ENCODE measurements at places on chromosomes 4 and X. TPM values are rescaled to one million over a fixed set of nuclear protein-coding genes. Genes with fewer than 3 reads are reported as not detected.

The DNASE1L1 gene
- total RNA-seq: 29.0 TPM

DNA sequence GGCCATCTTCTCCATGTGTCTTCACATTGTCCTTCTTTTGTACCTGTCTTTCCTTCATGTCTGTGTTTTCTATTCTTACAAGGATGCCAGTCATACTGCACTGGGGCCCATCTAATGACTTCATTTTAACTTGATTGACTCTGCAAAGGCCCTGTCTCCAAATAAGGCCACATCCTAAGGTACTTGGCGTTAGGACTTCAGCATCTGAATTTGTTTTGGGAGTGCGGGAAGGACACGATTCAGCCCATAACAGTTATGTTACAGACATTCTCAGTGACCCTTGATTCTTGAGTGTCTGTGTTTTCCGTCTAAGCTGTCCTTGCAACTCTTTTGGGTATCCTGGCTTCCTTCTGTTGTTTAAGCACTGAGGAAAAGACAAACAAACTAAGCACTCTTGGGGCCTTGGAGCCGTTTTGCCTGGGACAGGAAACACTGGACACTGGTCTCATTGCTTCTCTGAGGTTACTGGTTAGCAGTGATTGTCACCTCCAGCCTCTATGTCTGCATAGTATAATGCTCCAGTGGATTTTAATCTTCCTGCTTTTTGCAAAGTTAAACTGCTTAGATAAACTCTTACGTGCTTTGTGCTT lies 80.7 kb downstream of the SNX25 start:
- no peak for DNase-seq

DNA sequence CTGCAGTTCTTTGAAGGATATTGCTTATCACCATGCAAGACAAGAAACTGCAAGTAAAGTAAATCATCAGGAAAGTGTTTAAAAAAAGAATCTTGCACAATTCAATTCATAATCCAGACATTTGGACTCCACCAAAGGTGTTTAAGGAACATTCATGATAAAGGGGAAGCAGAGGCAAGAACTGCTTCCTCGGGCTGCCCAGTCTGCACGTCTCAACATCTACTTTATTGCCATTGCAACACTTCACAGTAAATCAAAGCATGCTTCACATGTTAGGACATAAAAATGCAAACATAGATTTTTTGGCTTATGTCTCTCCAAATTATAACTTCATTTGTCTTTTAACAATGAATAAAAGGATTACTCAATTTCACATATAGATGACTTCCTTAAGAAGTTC lies 42.5 kb downstream of the MID1 start:
- DNase-seq: no peak

The CXorf49 gene
- not detected for total RNA-seq

DNA sequence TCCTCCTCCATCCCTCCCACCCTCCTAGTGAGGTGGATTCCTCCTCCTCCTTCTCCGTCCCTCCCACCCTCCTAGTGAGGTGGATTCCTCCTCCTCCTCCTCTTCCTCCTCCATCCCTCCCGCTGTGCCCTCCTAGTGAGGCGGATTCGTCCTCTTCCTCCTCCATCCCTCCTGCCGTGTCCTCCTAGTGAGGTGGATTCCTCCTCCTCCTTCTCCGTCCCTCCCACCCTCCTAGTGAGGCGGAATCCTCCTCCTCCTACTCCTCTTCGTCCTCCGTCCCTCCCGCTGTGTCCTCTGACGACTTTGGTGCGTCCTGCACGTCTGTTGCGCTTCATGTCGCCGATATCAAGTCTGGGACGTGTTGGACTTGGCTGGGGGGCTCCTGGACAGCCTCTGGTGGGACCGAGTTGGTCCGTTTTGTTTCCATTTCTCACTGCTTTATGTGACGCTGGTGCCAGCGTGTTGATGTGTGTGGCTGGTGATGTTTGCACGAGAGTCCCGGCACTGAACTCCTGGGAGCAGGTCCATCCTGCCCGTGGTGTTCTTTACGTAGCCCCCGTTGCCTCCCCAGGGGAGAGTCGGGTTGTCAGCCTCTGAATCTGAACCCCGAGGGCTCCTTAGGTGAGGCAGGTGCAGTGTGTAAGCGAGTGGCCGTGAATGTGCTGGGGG lies 5.4 kb downstream of the AKAP17A start:
- no peak for DNase-seq

DNA sequence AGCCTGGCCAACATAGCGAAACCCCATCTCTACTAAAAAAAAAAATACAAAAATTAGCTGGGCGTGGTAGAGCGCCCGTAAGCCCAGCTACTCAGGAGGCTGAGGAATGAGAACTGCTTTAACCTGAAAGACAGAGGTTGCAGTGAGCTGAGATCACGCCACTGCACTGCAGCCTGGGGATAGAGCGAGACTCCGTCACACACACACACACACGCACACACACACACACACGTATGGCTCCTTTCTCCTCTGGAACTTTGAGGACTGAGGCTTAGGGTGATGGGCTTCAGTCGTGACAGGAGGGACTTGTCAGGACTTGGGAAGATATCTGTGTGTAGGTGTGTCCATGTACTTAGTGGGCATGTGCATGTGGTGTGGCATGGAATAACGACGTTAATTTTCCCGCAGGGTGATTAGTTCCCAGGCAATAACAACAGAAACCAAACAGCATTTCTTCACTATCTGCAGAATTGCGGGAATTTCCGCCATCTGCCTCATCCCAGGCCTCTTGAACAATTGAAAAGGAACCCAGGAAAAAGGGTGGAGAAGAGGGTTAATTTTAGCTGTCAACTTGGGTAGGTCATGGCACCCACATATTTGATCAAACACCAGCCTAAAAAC lies 47.7 kb downstream of the RWDD4 start:
- DNase-seq: no peak

DNA sequence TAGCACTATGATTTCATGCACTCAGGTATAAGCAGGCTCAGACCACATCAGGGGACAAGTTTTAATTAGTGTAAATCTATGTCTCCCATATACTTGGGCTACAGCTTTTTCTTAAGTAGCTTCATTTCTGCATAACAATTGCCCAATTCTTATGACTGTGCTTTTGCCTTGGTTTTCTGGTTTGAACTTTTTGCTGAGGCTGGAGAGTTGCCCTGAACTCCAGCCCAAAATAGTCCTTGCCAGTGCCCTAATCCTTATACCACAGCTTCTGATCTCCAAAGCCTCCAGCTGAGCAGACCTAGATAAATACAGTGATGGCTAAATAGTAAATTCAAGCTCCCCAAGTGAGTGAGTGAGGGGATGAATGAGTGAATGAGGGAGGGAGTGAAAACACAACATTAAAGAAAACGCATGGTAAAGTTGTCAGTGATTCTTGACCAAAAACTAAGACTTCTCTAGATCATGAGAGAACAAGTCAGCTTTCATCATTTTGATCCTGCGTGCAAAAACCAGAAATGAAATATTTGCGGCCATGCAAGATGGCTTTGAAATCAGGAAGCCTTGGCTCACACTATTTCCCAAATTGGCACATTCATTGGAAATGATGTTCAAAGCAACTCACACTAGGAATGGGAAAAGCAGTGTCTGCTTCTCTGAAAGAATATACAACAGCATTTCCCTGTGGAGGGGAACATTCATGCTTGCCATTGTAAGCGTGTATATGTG lies 437.1 kb upstream of the CTSO start:
- no peak for DNase-seq

- DNase-seq: no peak
Observed at GRCh38 chrX:39601231-39602177, 496.3 kb downstream of the BCOR start.

DNA sequence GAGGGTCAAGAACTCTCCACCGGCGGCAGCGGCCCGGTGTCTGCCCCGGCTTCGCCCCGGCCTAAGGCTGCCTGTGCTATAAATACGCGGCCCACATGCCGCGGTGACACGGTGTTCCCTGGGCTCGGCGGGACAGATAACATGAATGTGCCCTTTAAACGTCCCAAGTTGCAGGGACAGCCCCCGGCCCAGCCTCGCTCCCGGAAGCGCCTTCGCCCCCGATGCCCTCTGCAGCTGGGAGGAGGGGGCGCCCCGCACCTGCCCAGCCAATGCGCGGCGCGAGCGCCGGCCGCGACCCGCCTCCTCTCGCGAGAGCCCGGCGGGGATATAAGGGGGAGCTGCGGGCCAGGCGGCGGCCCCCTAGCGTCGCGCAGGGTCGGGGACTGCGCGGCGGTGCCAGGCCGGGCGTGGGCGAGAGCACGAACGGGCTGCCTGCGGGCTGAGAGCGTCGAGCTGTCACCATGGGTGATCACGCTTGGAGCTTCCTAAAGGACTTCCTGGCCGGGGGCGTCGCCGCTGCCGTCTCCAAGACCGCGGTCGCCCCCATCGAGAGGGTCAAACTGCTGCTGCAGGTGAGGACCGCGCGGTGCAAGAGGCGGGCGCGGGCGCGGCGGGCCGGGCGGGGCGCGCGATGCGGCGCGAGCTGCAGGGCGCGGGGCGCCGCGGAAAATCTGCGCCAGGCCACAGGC lies at the start of gene SLC25A4:
SLC25A4 (plus strand) TSS at position 355 of the 689 bp plus-strand sequence; CDS start at position 462, 107 bp downstream.
- peak; percentile 91 for DNase-seq

DNA sequence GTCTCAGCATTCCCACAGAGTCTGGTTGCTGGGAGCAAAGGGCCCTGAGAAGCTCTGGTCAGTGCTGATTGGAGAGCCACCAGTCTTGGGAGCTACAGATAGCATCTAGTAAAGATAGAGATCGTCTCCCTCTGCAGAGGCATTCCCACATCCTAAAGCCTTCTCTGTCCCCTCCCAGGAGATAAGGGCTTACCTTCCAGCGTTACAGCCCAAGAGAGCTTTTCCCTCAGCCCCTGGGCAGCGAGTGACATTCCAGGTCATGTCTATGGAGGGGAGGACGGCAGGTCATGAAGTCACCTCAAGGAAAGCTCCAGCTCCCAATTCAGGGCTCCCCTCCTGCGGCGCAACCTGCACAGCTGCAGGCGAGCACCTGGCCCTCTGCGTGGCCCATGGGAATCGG lies 29.9 kb downstream of the CLDN34 start:
- DNase-seq: no peak

GRCh38 chr4:113394730-113395530 lies 345.5 kb downstream of the ANK2 start:
- no peak for DNase-seq

- no peak for DNase-seq
Observed at GRCh38 chr4:81664079-81664478, 192.4 kb upstream of the RASGEF1B start.

GRCh38 chr4:77992581-77992980 lies 64.5 kb upstream of the FRAS1 start:
- DNase-seq: no peak

GRCh38 chrX:5490786-5491563 lies 737.7 kb downstream of the NLGN4X start:
- no peak for DNase-seq

DNA sequence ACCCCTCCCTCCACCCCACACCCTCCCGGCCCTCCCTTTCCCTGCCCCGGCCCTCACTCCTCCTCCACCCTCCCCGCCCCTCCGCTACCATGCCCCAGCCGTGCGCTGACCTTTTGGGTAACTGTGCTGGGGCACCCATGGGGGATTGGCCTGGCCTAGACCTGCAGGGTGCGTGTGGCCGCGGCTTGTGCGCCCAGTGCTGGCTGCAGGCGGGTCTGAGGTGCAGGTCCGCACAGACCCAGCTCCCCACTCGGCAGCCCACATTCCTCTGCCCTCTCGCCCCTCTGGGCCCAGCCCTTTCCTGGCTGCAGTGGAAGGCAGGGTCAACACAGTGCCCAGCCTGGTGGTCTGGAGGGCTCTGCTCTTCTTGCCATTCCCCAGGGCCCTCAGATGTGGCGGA lies 24.7 kb downstream of the FGFRL1 start:
- no peak for DNase-seq

DNA sequence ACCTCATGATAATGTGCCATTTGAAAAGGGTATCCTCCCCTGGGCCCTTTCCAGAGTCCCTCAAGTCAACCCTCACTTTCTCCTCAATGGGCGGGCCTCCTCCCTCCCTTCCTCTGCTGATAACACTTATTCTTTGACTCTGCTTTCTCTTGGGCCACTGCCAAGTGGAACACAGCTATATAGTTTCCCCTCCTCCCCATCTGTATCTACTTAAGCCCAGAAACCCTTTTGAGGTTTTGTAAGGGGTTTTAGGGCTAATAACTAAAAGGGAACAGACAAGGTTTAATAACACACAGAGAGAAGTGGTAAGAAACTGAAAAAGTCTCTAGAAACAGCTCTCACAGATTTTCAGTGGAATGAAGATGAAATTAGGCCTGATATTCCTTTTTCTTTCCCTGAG lies 116.7 kb downstream of the GPC3 start:
- DNase-seq: no peak

GRCh38 chr4:10091531-10092181 lies 24.9 kb downstream of the WDR1 start:
- peak; percentile 44 for DNase-seq

The CT45A3 gene
- total RNA-seq: not detected

DNA sequence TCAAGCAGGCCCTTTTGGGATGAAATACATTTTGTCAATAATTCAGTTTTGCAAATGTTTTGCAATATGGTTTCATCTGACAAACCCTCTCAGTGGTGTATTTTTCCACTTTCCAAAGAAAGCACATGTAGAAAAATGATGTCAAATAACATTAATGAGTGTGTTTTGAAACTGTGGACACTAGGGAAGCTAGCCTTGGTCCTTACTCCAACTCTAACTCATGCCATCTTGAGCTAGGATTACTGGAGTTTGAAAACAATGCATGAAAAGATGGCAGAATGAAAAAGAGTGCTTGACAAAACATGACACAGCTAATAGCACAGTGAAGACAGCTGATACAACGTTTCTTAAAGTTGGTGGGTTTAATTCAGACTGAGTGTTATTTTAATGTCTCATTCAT lies 41.4 kb downstream of the HAND2 start:
- DNase-seq: no peak

The GPRASP2 gene
- 10.7 TPM for total RNA-seq

- no peak for DNase-seq
Observed at GRCh38 chr4:26779674-26780073, 81.0 kb upstream of the STIM2 start.

DNA sequence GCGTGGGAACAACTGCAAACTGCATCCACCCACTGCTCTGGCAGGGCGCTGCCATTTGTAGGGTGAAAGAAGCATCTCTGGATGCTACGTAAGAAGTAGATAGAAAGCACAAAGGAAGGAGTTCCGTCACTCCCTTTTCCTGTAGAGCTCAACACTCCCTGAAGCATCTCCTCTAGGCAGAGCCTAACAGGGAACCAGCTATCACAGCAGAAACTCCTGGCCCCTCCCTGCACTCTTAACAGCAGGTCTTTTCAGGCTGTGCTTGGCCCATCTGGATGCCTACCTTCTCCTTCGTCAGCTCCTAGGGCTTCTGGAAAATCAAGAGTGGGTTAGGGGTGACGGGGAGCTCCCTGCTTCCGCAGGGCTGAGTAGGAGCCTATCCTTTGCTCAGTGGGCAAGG lies 112.9 kb upstream of the TLL1 start:
- no peak for DNase-seq

DNA sequence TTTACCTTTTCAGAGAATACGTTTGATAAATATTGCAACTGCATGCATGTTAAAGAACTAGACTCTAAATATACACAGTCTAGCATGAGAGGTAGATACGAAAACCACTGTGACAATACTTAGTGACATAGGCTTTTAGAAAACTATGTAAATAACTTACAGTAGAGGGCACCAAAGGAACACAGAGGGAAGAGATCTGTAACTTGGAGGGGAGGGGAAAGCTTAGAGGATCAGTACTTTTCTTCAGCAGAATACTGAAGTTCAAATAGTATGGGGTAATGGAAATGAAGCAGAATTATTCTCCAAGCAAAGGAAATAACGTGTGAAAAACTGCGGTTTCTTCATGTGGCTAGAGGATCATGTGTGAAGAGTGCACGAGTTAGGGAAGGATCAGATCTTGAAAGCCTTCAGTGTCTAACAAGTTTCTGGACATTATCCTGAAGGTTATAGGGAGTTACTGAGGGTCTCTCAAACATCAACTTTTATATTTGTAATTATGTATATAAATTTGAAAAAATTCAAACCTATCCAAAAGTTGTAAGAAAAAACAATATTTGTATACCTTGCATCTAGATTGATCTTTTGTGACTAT lies 264.3 kb downstream of the NPFFR2 start:
- no peak for DNase-seq
